Pericardium fibroblast (primary cell): ENCODE measurements at places on chromosomes 4 and X. TPM values are rescaled to one million over a fixed set of nuclear protein-coding genes. Genes with fewer than 3 reads are reported as not detected.

The ATP1B4 gene
- 0.60 TPM in 1 of 2 replicates, not detected in the other for total RNA-seq

The HSD17B13 gene
- 0.60 TPM in 1 of 2 replicates, not detected in the other for total RNA-seq

The YIPF7 gene
- total RNA-seq, result not detected in 2 replicates

The ALB gene
- total RNA-seq, result not detected in 2 replicates

The WNK3 gene
- 1.2 and 1.4 TPM in 2 replicates for total RNA-seq

The PCDH11X gene
- not detected in 2 replicates for total RNA-seq

The PI4K2B gene
- total RNA-seq, result 11.3 and 13.3 TPM in 2 replicates

The TMSB15B gene
- total RNA-seq, result 1.8 and 11.1 TPM in 2 replicates

The FAM9B gene
- not detected in 2 replicates for total RNA-seq

The NHS gene
- total RNA-seq, result 0.12 and 0.17 TPM in 2 replicates

The IKBKG gene
- 12.3 and 18.2 TPM in 2 replicates for total RNA-seq

The TIGD4 gene
- 0.12 TPM in 1 of 2 replicates, not detected in the other for total RNA-seq

The TGIF2LX gene
- total RNA-seq, result not detected in 2 replicates

The NAP1L5 gene
- total RNA-seq, result 3.2 and 6.5 TPM in 2 replicates
